Activated naive CD4-positive, alpha-beta T cell (primary cell): ENCODE measurements at places on chromosomes 7 and 10.

- no peak for DNase-seq
Measured at GRCh38 chr10:86335831-86336230, 30.8 kb downstream of the GRID1 start.

DNA sequence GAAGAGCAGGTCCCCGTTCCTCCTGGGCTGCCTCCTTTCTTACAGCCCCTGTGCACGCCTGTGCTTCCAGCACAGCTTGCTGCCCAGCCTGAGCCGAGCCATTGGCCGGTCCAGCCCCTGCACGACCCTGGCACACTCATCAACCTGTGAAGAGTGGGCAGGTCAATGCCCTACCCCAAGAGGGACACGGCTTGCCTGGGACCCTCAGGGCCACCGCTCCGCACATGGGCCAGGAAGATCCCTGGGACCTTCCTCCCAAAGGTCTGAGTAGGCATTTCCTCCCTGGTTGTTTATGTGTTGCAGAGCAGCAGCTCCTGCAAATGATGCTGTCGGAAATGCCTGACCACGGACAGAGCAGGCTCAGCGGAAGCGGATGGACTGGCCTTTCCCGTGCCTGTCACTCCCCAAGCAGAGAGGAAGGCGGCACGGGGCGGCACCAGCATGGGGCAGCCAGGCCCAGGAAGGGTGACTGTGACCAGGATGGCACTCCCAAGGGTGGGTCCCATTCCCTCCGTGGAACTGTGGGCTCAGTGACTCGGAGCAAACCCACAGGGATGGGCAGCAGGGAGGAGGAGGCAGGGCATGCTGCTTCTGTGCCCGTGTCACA, 252.5 kb downstream of the TNS3 start:
- no peak for DNase-seq

GRCh38 chr7:121302214-121302745, 26.5 kb upstream of the WNT16 start:
- DNase-seq: no peak

GRCh38 chr10:59896191-59896590, 10.2 kb downstream of the CCDC6 start:
- no peak for DNase-seq

- no peak for DNase-seq
Measured at GRCh38 chr7:1691096-1691495, 21.0 kb downstream of the ELFN1 start.

DNA sequence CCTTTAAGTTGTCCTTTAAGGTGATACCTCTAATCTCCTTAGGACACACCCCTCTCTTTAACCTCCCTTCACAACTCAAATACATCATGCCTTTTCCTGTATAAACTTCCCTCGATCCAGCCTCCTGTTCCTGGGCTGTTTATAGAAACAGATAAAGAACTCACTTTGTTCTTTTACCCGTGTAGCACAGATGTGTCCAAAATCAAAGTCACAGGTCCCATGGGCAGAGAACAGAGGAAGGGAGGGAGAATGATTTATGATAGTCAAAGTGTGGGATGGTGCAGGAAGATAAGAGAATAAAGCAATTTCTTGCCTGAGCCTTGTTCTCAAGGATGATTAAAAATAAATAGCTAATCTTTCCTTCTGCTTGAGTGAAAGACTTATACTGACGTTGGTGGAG, 50.3 kb upstream of the CABCOCO1 start:
- no peak for DNase-seq
